Activated T-cell treated with anti-CD3 and anti-CD28 coated beads, Interleukin-2, amount 50 U/mL, for 72 hours (primary cell): ENCODE measurements at places on chromosomes 4 and X.

- DNase-seq: no peak
Measured at GRCh38 chrX:102042372-102043325, 82.8 kb upstream of the TCEAL2 start.

GRCh38 chr4:73098713-73099112 lies 29.2 kb upstream of the COX18 start:
- no peak for DNase-seq

- DNase-seq: peak; percentile 26
Measured at GRCh38 chrX:129980001-129980401, 2.4 kb upstream of the BCORL1 start.

- DNase-seq: no peak
Measured at GRCh38 chr4:148196164-148196563, 246.1 kb downstream of the NR3C2 start.

DNA sequence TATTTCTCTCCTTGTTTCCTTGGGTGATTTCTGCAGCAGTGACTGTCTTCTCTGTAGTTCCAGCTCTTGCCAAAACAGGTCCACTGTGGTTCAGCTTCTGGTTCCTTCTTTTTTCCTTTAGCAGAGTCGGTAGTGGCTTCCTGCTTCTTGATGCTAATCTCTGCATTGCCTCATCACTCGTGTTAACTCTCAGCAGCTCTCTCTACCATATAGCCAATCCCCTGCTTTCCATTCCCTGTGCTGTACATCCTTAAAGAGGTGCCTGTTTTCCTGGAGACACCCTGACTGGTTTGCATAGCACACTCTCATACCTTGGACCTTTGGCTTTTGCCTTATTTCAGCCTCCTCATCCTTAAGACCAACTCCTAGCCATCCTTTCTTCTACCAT lies 191.2 kb upstream of the LNX1 start:
- DNase-seq: no peak

GRCh38 chrX:133897593-133898163 lies 87.7 kb downstream of the GPC3 start:
- no peak for DNase-seq

- no peak for DNase-seq
Measured at GRCh38 chrX:50103866-50104566, 96.8 kb downstream of the AKAP4 start.

GRCh38 chr4:108851366-108851765 lies 88.5 kb upstream of the ETNPPL start:
- no peak for DNase-seq

- DNase-seq: peak; percentile 32
Measured at GRCh38 chrX:150683536-150684146, 9.6 kb upstream of the MTMR1 start.

GRCh38 chrX:133333154-133333750 lies 82.0 kb downstream of the GPC4 start:
- no peak for DNase-seq

GRCh38 chr4:10171055-10171454 lies 54.5 kb upstream of the WDR1 start:
- DNase-seq: no peak

GRCh38 chr4:54657185-54657550 lies 589 bp upstream of the KIT start:
- no peak for DNase-seq

DNA sequence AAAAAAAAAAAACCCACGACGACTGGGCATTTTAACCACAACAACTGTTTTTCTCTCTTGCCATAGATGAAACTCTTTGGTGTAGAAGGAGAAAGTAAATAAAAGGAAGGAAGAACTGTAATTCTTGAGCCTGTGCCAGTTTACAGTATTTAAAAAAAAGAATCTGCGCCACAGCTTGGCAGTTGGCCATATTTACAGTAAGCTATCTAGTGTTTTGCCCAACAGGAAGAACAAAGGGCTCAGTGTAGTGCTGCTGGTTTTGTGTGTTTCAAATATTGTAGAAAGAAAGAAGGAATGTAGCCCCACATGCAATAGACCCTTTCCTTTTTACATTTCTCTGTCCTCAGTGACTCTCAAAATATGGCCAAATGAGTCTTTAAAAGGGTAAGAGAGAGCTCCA lies 66.1 kb downstream of the NR3C2 start:
- DNase-seq: no peak

GRCh38 chr4:15654593-15655222 lies 449 bp downstream of the FBXL5 start:
- peak; percentile 41 for DNase-seq

- no peak for DNase-seq
Measured at GRCh38 chr4:138851391-138852335, 163.9 kb upstream of the NOCT start.

- no peak for DNase-seq
Measured at GRCh38 chr4:188387179-188387791, 248.0 kb downstream of the TRIML1 start.

GRCh38 chr4:144499777-144500176 lies 146.2 kb upstream of the HHIP start:
- DNase-seq: no peak

- no peak for DNase-seq
Measured at GRCh38 chrX:17028356-17028755, 81.9 kb downstream of the REPS2 start.

GRCh38 chr4:47929682-47930201 lies 15.4 kb upstream of the NFXL1 start:
- DNase-seq: no peak

DNA sequence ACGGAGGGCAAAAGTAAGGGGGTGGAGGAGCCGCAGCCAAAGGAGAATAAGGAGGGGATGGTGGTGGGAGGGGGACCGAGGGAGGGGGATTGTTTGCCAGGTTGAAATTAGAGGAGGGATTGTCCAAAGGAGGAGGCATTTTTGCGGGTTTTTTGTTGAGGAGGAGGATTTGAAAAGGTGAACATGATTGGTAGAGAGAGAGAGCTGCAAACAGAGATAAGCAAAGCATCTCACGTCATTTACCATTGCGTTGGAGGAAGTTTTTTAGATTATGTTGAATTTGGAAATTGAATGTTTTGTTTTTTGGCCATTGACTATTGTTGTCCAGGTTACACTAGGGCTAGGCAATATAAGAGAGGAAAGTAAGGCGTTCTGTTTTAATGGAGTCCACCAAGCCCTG lies 54.5 kb upstream of the ABCB7 start:
- no peak for DNase-seq

GRCh38 chr4:155632310-155632840 lies 34.3 kb upstream of the GUCY1A1 start:
- DNase-seq: no peak

DNA sequence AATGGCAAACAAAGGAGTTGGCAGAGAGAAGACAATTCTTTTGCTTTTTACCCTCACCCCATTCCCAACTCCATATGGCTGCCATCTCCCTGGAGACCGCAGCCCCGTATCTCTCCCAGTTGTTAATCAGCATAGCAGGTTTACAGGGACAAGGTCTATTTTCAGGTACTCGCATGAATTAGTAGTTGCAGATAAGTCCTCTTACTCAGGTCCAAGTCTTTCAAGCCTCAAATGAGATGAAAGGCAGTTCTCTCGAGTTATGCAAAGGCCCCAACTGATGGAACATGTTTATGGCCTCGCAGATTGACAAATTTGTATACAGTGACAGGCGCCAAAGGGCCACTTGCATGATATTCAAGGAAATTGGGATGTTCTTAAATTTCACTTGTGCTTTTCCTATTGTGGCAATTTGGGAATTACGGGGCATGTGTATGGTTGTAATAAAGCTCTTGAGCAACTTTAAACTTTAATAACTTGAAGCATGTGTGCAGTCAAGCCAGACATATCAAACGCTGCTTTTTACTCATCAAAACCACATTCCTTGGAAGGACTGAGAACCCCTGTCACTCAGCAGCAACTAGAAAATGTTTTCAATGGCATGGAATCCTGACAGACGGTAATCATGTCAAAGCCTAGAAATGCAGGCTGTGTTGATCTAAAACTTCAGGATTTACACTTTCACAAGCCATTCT lies 45.1 kb downstream of the KDR start:
- DNase-seq: no peak

- DNase-seq: no peak
Measured at GRCh38 chr4:15443371-15444160, 15.7 kb downstream of the C1QTNF7 start.

DNA sequence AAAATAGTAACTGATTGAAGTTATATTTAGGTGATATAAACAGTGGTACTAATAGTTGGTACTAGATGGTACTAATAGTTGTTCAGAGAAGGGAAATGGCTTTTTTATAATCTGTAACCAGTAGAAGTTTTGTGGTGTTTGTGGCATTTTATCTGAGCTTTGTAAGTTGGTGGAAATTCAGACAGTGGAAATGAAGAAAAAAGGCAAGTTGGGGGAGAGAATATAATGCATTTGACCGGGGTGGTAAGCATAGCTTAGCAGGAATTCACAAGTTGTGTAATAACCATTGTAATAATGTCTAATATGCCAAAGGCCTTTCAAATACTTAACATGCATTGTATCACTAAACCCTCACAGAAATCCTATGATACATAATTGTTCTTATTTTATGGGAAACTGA lies 36.3 kb downstream of the DTHD1 start:
- no peak for DNase-seq

DNA sequence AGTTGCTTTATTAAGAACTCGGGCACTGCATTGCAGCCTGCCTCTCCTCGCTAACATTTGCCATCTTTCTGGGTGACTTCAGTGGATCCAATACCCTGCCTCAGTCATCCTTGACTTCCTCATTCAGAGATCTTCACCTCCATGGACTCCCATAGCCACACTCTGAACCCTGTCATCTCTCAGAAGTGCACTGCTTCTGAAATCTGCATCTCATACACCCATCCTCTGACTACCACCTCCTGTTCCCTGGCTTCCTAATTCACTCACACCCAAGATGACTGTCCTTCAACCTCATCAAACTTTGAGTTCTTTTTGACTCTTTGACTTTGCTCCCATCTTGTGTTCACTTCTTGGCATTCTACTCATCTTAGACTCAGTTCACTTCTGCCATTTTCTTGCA lies 25.3 kb upstream of the CYBB start:
- no peak for DNase-seq
